ENCODE measurements at places on chromosomes 5 and 9.
A peak's percentile ranks its signal among the peaks of the same experiment; 100 is the strongest.

GRCh38 chr5:168883281-168883741, 304.1 kb upstream of the PANK3 start:
- no peak for DNase-seq

- no peak for DNase-seq
Observed at GRCh38 chr9:121921444-121921843, 171.7 kb downstream of the TTLL11 start.

DNA sequence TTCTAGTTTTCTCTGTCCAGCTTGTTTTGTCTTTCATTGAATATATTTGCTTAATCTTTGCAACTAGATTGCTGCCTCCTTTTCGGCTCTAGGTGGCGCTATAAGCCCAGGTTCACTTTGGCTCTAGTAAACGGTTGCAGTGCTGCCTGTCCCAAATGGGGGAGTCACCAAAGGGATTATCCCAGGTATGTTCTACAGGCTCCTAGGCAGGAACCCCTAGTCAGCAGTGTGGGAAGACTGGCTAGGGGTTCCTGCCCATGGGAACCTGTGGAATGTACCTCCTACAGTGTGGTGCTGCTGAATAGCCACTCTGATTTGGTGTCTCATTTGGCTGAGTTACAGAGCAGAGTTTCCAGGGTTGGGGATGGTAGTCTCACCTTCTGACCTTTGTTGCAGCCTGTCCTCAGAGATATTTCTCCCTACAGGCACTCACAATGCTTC, 85.2 kb downstream of the ARSB start:
- peak; percentile 4 for DNase-seq

DNA sequence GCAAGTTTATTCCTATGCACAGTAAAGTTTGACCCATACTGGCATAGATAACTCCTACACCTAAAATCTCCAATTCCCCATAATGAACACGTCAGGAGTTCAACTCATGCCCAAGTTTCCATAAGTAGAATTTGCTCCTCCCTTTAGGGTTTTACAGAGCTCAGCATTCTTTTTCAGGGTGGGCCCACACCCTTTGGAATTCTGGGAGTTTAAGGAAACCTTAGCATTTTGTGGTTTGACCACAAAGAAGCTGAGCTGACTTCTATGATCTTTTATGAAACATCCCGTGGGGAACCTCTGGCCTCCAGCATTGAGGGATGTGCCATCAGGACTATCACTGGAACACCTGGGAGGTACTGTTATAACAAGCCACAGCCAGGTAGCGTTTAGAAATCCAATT, 220.6 kb upstream of the MAP3K1 start:
- no peak for DNase-seq

All from activated T-cell treated with anti-CD3 and anti-CD28 coated beads for 48 hours (primary cell).